ENCODE measurements at places on chromosomes 3 and 15.

DNA sequence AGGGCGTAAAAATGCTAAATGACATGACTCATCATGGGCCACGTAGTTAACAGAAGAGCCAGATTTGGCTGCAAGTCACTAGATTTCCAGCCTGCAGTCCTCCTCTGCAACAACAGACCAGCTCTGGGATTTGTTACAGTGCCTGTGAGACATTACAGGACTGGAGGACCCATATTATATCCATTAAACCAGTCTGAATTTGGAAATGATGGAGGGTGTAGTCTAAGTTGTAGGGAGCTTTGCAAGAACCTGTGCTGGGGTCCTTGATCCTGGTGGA is 10.8 kb downstream of the ZNF774 start:
- peak; percentile 96 for DNase-seq

DNA sequence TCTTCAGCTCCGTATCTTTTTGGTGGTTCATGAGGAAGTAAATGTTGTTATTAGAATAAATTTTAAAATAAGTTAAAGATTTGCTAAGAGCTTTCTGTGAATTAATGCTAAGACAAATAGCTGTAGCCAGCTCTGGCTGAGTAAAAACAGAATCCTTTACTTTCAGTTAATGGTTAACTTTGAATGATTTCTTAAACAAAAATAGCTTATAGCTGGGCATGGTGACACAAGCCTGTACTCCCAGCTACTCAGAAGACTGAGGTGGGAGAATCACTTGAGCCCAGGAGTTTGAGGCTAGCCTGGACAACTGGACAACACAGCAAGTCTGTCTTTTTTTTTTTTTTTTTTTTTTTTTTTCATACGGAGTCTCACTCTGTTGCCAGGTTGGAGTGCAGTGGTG is 25.0 kb downstream of the TCAIM start:
- DNase-seq, result no peak

- DNase-seq, result no peak
These were observed 33.9 kb downstream of the KBTBD8 start for GRCh38 chr3:67031986-67032385.

- no peak for DNase-seq
These were observed 148.1 kb upstream of the SLC24A5 start for GRCh38 chr15:47972738-47973137.

DNA sequence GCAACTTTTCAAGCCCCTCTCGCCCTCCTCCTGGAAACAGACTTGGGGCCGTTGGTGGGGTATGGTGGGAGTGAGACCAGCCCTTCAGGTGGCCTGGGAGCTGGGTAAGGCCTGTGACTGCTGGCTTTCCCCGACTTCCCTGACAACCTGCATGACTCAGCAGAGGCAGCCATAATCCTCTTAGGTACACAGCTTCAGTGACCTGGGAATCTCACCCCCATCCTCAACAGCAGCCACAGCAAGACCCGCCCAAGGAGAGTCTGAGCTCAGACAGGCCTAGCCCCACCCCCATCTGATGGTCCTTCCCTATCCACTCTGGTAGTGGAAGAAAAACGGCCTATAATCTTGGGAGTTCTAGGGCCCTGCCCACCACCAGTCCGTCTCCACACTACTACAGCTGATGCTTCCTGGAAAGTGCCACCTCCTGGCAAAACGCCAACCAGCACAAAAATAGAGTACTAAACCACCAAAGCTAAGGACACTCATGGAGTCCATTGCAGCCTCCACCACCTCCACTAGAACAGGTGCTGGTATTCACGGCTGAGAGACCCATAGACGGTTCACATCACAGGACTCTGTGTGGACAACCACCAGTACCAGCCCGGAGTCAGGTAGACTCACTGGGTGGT is 13.1 kb upstream of the SLC27A2 start:
- no peak for DNase-seq

Measured in fibroblast of the aortic adventitia (primary cell).